ENCODE measurements at places on chromosomes 3 and 15. TPM values are rescaled to one million over a fixed set of nuclear protein-coding genes. Genes with fewer than 3 reads are reported as not detected.
A peak's percentile ranks its signal among the peaks of the same experiment; 100 is the strongest.

DNA sequence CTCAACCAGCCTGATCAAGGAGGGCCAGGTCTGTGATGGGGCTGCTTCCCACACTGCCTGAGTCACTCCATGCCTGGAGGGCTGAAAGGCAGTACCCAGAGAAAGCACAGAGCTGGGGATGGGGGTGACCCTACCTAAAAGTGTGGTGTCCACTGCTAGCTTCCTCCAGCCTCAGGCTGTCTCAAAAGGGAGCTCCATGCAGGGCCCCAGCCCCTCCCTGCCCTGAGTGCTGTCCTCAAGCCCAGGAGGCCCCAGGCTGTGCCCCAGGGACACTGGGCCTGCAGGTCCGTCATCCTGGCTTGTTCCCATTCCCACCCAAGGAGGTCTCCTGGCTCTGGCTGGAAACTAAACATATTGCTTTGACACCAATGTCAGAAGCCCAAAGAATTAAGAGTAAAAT is 56.8 kb downstream of the ZNF445 start:
- no peak for DNase-seq

DNA sequence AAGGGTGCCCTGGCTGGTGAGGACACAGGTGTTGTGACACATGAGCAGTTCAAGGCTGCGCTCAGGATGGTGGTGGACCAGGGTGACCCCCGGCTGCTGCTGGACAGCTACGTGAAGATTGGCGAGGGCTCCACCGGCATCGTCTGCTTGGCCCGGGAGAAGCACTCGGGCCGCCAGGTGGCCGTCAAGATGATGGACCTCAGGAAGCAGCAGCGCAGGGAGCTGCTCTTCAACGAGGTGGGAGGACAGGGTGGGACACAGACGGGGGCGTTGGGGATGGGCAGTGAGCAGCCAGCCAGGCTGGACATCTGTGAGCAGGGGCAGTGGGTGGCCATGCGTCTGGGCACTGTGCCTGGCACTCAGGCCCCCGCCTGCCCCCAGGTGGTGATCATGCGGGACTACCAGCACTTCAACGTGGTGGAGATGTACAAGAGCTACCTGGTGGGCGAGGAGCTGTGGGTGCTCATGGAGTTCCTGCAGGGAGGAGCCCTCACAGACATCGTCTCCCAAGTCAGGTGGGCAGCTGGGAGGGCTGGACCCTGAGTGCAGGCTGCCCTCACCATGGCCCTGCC is 10.3 kb downstream of the ANKRD63 start:
- no peak for DNase-seq

DNA sequence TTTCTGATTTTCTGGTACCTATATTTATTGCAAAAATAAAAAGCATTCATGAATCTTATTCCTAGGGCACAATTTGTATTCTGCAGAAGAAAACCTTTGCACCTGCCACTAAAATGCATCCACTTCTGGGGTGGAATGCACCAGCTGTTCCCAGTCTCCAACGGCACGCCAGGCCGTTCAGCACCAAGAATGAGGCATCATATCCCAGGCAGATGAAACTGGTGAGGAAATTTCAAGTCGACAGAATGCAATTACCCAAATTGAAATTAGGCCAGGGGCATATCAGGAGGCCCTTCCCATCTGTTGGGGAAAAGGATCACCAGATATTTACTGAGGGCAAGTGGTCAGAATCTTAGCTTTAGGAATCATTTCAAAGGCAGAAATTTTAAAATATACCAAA is 13.6 kb upstream of the RBMS3 start:
- no peak for DNase-seq

GRCh38 chr3:13932578-13933295 is 52.9 kb upstream of the WNT7A start:
- no peak for DNase-seq

DNA sequence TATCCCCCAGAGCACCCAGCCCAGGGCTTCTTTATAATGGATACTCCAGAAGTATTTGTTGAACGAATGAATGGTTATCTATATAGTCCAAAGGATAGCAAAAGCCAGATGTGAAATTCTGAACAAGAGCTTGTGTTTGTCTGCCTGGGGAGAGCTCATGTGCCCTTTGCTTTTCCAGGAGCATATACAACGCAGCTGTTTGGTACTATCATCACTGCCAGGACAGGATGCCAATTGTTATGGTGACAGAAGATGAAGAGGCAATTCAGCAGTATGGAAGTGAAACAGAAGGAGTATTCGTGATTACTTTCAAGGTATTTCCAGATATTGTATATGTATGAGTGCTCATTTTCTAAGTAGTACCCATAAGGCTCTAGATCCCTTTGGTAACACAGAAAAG is 15.2 kb downstream of the DIS3L start:
- no peak for DNase-seq

DNA sequence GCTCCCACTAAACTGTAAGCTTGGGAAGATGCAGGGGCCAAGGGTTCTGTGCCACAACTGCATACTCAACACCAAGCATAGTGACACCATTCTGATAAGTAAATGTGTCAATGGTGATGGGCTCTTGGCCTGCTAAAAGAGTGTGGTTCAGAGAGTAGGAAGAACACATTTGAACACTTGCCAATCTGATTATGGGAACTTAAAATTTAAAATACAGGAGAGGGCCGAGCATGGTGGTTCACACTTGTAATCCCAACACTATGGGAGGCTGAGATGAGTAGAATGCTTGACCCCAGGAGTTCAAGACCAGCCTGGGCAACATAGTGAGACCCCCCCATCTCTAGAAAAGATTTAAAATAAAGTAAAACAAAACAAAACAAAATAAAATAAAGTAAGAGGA is 34.1 kb downstream of the PTPN9 start:
- DNase-seq = no peak

GRCh38 chr15:58715266-58715917 is 34.1 kb downstream of the ADAM10 start:
- DNase-seq = no peak

DNA sequence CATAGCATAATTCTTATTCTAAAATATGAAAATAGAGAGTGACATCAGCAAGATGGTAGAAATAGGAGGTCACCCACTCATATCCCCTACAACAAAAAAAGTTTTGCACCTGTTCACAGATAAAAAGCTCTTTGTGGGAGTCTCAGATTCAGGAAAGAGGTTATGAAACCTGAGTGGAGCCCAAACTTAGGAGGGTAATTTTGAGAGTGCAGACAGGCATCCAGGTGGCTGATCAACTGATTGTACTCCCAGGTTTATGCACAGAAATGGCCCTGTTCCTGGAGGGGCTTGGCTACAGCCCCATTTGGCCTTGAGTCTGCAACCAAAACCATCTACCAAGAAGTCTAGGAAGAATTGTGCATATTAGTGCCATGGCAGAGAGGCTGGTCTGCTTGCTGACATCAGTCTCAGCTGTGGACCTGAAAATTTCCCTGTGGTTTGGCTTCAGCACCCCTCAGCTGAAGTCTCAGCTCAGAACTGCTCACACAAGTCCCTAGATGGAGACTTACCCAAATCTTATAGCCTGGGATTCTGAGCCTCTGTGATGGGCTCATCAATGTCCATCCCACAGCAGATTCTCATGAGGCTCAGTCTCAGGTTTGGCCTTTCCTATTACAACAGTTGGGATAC is 291.6 kb downstream of the IL20RB start:
- no peak for DNase-seq

DNA sequence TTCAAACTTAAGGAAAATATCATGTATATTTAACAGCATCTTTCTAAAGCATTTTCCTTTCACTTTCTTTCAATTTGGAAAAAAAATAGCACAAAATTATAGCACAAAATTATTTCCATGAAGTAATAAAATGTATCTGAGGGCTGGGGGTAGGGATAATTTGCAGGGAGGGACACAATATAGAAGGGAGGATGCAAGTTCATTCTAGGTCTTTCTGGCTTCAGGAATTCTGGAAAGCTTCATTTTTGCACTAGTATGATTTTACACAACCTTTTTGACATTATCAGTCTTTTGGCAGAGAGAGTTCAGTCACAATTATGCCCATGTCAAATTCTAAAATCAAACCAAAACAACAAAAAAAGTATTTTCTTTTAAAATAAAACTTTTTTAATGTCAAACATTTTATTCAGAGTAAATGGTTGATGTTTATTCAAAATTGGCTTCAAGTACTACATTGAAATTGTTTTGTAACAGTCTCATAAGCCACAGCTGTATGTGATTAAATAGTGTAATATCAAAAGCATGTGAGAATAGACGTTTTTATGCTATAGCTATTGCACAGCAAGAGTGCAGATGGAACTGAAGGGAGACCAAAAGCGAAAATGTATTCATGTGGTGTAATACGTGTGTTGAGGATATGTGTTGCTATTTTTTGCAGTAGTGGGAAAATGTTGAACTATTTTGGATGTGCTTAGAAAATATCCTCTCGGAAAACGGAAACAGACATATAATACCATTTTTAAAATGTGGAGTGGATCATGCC is 5.8 kb downstream of the RBMS3 start:
- no peak for DNase-seq

GRCh38 chr3:38255627-38256026 is 10.0 kb upstream of the SLC22A13 start:
- DNase-seq = no peak

DNA sequence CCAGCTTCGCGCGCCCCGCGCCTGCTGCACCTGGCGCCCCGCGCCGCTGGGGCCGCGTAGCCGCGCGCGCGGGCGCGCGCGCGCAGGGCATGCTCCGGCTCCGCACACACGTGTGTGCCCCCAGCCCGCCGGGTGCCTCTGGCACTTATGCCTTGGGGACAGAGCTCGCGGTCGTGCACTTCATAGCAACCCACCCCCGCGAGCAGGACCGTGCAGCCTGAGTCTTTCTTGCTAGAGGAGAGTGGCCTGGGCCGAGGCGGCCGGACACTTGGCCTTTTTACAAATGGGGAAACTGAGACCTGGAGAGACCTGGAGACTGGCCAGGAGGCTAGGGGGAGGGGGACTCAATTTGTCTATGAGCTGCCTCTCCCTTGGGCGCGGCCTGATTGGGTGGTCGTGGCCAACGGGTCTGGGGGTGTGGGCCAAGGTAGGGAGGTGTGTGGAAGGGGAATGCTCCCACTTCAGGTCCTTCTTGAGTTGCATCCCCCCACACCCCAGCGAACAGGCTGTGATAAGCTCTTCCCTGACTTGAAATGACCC is 562 bp downstream of the NBEAL2 start:
- no peak for DNase-seq

DNA sequence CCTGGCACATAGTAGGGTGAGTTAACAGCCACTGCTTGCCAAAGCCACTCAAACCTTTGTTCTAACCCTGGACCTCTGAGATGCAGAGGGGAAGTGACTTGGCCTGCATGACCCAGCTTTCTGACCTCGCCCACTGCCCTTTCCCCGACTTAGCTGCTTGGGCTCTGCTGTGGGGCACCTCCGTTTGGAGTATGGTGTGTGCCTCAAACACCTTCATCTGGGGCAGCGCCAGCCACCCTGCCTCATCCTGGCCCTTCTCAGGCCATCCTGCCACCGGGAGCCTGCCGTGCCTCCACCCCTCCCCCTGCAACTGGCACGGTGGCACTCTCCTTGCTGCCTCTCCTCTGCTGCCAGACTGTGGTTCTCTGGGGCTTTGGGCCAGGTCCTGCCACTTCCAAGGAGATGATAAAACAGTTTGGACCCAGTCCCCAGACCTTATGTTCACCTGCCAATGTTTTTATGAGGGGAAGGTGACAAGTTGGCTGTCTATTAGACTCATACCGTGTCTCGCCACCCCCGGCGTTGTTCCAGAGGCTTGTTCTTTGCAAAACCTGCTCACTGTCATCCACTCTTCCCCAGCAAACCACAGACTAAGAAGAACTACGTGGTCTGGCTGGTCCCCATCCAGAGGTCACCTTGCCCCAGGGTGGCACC is 32.2 kb downstream of the SLC6A6 start:
- DNase-seq = peak; percentile 84

DNA sequence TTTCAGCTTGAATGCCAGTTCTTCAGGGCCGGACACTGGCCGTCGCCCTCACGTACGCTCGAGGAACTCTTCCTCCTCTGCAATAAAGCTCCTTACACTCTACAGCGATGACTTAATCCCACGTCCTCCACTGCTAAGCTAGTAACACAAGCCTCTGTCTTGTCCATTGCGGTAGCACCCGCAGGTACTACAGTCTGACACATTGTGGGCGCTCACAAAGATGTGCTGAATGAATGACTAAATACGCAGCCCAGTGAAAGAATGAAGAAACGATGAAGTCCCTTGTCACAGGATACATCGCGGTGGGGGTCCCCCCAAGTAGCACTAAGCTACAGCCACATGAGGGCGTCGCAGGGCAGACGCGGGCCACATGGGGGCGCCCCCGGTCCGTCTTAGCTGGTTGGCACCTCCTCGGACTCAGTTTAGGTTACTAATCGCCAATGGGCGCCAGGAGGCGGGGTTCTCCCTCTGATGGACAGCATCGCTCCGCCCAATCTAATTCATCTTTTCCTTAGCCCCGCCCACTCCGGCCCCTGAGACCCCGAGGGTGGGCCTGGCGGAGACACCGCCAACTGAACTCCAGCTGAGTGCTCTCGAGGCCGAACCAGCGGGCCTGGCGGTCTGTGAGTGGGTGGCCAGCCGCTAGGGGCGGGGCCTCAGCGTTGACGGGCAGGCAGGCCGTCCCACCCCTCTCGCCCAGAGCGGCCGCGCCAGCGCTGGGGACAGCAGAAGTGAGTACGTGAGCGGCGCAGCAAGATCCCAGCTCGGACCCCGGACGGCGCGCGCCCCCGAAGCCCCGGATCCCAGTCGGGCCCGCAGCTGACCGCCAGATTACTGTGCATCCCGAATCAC is at the start of gene EPHB3:
Gene EPHB3, plus strand, starts transcription at position 725 of the 852 bp plus-strand sequence. CDS start 451 bp downstream, outside the sequence.
- DNase-seq = peak; percentile 97

DNA sequence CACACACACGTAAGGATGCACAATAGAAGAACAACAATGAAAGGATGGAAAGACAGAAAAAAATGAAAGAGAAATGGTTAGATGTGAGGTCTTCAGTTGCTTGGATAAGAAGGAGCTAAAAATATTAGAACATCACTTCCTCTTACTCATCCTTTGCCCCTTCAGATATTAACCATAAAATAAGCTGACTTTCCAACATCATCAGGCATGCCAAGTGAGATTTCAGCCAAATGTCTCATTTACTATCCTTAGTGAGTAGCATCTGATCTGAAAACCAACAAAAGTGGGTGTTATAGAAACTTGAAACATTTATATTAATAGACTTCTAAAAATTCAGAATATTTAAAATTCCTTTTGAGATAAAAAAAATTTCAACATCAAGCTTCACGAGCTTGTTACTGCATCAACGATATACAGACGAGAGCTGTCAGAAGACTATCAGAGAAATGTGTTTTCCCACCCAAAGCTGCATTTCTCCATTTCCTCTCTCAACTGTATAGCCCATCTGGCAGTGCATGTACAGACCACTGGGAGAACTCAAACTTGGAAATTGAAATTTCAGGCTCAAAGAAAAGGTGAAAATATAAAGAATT is 25.4 kb upstream of the LSAMP start:
- DNase-seq = no peak

Gene IGSF11
- polyA plus RNA-seq = not detected

Gene TNNC1
- polyA plus RNA-seq = not detected

Gene TOP2B
- polyA plus RNA-seq = 21.4 TPM

Gene LRRC15
- not detected for polyA plus RNA-seq

Gene BBX
- polyA plus RNA-seq = 16.6 TPM

Gene MNS1
- polyA plus RNA-seq = 0.29 TPM

Gene GPR156
- polyA plus RNA-seq = not detected

Gene EPHA6
- not detected for polyA plus RNA-seq

Gene SAMD7
- polyA plus RNA-seq = not detected

Gene HDDC3
- polyA plus RNA-seq = 19.7 TPM

Gene PIGX
- polyA plus RNA-seq = 11.8 TPM
